ENCODE measurements at places on chromosomes 12 and 14.

DNA sequence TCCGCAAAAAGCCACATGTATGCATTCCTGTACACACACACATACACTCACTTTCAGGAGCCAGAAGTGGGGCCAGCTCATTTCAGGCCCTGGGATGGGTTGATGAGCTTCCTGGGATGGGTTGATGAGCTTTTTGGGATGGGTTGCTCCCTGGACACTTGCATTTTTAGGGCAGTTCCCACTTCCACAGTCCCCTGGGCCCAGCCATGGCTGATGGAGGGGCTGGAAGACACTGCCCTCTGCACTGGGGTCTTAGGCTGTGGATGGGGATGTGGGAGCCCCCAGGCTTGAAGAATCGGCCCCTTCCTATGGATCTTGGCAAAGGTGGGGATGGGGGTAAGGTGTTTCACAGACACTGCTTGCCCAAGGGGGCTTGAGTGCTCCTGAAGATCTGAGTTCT, 12.7 kb downstream of the ACVRL1 start:
- DNase-seq, result no peak

GRCh38 chr12:82817368-82817767, 130.7 kb downstream of the TMTC2 start:
- DNase-seq, result no peak

GRCh38 chr12:32650508-32650907, 28.6 kb upstream of the DNM1L start:
- DNase-seq, result no peak

DNA sequence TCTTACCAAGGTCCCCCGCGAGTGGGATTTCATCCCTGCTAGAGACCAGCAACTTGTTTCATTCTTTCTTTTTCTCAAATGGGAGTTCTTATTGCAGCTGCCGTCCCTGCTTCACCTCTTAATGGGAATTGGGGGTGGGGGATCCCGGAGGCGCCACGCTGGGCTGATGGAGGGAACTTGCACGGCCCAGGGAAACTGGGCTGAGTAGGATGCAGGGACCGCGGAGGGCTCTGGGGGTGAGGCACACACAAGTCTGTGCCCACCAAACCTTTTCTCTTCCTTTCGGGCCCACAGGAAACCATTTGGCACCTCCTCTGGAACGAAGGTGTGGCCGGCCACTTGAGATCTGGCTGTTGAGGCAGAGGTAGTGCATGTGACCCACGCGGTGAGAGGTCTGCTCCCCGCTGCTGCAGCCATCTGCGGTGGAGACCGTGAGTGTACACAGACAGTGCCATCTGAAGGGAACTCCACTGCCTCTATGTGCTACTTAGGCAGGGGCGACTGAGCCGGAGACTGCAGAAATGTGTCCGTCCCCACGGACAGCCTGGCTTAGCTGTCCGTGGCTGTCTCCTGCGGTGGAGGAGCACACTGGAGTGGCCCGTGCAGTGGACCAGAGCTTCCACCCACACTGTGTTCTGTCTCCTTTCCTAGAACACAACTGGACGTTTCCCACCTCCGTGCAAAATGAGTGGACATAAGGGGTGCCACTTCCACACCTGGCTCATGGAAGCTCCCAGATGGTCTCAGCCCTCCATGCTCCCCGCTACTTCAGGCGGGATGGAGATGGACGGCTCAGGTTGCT, 42.1 kb upstream of the TESC start:
- DNase-seq, result no peak

GRCh38 chr12:103936679-103937078, 6.5 kb downstream of the HSP90B1 start:
- DNase-seq, result no peak

DNA sequence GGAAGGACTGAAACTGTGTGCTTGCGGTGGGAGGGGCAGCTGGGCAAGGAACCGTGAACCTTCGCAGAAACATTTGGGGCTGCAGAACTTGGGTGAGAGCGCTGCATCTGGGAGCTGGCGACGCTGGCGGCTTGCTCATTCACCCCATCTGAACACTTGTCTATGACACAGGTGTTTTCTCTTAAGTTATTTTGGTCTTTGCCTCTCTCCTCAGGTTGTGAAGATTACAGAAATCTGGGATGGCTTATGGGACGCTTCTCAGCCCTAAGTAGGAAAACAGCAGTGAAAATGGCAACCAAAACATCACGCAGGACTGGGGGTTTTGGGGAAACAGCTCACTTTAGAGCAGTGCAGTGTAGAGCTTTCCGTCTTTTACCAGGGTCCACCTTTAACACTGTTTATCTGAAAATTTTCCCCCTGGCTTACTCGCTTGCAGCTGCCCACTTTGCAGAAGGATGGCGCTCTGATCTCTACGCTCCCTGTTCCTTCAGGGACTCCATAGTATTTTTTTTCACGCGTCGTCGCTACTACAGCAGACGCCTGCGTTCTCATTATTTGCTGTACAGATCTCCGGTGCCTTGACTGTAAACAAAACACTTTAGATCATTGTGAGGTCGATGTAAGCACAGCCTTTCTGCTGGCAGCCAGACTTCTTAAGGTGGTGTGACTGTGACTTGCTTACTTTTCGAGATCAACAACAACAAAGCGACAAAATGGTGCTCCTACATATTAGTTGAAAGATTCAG, 2.7 kb upstream of the CDKN1B start:
- DNase-seq, result peak; percentile 85

DNA sequence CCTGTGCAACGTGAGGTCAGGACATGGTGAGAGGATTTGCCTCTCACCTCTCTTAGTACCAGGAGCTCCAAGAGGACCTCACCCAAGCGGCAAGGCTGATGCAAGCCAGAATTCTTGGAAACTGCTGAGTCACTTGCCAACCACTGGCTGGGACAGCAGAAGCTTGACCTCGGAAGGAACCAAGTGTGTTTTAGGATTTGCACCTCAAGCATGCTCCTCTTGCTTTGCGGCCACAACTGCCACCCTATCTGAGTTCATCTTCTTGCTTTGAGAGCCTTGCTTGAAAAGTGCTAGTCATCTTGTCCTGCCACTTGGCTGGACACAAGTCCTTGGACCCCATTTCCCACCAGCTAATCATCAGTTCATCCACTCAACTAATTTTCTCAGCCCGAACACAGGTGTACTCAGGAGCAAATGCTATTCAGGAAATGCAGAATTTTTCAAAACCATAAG, 195.8 kb downstream of the SLC25A21 start:
- no peak for DNase-seq

GRCh38 chr14:101601606-101602465, 40.5 kb downstream of the DIO3 start:
- DNase-seq, result no peak

- DNase-seq, result no peak
These were observed 649.0 kb downstream of the TMTC2 start for GRCh38 chr12:83335748-83336147.

- DNase-seq, result no peak
These were observed 228.4 kb upstream of the NPAS3 start for GRCh38 chr14:32710231-32710671.

DNA sequence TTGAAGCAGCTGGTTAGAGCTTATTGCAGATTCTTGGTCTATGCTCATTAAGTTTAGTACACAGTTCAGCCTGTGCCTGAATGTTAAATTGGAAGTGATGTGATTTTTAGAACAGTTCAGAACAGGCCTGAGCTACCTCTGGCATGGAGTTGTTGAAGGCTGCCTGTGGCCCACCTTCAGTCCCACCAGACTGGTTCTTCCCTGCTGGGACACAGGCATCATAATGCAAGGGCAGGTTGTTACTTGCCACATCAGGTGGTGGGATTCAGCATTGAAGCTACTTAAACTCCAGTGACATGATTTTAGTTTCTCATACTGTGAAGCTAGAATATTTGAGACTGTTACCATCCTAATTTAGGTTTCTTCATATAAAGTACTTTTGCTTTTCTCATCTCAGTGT, 49.4 kb downstream of the PROX2 start:
- DNase-seq, result no peak

DNA sequence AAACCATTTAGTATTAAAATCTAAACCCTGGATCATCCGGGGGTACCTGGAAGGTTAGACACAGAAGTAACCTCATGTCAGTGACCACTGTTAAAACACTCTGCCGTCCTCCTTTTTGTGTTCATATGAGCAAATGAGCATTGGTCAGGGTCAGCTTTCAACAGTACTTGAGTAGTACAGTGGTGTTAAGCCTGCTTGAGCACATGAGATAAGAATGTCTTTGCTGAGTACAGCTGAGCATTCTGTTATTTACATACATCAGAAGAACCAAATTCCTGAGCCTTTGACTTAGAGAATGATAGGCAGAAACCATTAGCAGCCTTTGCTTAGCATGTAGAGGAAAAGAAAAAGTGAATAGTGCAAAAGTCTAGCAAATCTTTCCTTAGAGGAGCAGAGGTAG, 38.6 kb upstream of the LRTM2 start:
- DNase-seq, result no peak

DNA sequence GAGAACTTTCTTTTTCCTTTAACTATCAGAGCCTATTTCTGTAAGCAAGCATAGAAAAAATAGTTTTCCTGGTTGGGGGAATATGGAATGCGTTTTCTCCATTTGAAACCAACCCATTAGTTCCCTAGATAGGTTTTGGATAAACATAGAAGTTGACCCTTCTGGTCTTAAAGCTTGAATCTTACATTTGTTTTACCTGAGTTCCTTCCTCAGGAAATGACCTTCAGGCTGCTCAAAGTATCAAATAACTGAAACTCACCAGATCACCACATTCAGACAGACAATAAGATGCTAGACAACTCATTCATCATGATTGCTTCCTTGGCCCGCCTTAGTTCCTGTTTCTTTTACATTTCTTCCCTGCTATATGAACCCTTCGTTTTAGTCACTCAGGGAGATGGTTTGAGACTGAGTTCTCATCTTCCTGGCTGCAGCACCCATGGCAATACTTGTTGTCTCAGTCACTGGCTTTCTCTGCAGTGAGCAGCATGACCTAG, 52.2 kb downstream of the LRP6 start:
- DNase-seq, result peak; percentile 46

- DNase-seq, result no peak
These were observed 6.3 kb upstream of the NFKBIA start for GRCh38 chr14:35410858-35411257.

DNA sequence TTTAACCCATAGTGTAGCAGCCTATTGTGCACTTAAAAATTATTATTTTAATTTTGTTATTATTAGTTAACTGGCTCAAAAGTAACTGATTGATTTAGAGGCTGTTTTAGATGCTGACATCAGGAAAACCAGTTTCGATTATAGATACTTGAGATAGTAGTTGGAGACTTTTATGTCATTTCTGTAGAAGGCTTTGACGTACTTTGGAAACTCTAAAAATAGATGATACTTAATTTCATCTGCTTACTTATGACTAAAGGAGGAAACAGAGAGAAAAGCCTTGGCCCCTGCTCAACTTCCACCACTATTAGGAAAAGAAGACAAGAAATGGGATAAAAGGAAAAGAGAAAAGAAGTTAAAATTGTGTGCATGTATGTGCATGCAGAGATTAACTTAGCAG, 219.3 kb upstream of the HMGA2 start:
- DNase-seq, result no peak

DNA sequence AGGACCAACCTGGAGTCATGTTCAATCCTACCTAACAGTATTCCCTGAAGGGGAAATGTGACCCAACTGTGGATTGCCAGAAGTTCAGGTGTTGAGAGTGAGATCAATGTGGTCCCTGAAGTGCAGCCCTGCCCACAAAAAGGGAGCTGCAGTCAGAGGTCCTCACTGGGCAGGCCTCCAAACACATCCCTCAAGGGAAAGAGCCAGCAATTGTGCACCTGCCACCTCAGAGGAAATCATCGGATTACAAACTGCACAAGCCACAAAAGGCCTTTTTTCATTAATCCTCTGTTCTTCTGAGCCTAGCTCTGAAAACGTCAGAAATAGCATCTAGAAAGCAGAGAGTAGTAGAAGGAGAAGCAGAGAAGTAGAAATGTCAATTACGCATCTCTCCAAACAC, 10.8 kb upstream of the MDM1 start:
- DNase-seq, result no peak
